ENCODE measurements at places on chromosomes 13 and 19. TPM values are rescaled to one million over a fixed set of nuclear protein-coding genes. Genes with fewer than 3 reads are reported as not detected.

ABHD8 gene
- total RNA-seq, result 20.7 TPM

ZNF507 gene
- total RNA-seq, result 9.4 TPM

MRPS12 gene
- 98.9 TPM for total RNA-seq

DNAJC15 gene
- total RNA-seq, result 3.4 TPM

- DNase-seq, result peak; percentile 60
Observed at GRCh38 chr19:18292810-18293641, 11.6 kb upstream of the JUND start.

GRCh38 chr13:26995159-26995558 lies 176.5 kb downstream of the USP12 start:
- DNase-seq, result no peak

GRCh38 chr13:50203256-50203941 lies 188.2 kb downstream of the KCNRG start:
- DNase-seq, result no peak

DNA sequence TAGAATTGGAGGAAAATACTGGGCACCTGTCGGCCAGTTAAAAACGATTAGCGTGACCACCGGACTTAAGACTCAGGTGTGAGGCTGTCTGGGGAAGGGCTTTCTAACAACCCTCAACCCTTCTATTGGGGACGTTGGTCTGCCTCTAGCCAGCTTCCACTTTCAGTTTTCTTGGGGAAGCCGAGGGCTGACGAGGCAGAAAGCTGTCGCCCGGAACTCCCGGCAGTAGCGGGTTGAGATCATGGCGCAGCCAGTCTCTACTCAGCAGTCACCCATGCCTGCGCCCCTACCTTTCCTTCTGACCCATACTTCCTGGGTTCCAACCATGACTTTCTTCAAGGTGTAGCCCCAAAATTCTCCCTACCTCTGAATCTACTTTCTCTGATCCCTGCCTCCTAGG lies 1424.1 kb downstream of the SLITRK1 start:
- no peak for DNase-seq

DNA sequence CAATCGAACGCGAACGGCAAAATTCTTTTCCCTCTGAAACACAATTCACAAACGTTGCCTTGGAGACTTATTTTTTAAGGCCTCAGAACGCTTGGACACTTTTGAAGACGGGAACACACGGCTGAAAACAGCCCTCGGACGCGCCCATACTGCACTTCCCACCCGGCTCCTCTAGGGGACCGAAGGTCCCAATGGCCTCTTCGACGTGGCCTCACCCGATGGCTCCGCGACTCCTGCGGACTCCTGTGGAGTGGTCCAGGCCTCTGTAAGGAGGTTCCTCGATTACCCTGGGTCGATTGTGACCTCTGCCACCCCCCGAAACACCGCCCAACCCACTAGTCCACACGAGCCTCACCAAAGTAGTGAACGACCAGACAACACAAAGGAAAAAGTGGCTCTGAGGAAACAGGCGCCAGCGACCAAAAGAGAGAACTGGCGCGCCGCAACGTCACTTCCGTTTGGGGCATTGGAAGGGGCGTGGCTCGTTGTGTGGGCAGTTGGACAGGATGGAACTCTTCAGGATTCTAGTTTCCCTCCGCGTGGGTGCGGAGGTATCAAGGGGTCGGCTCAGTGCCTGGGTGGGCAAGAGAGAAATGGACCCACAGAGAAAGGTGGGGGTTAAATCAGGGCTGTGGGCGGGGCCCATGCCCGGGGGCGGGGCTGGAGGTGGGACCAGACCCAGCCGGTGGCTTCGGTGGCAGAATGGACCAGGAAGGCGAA lies at the start of gene ZNF560:
Gene ZNF560 (minus strand): TSS at position 434 of the 720 bp plus-strand sequence. CDS start 23,303 bp downstream, outside the sequence.
- DNase-seq, result no peak

GRCh38 chr19:9836021-9836420 lies 903 bp downstream of the PIN1 start:
- DNase-seq, result peak; percentile 27

GRCh38 chr13:76656500-76656899 lies 229.7 kb downstream of the KCTD12 start:
- DNase-seq, result no peak

DNA sequence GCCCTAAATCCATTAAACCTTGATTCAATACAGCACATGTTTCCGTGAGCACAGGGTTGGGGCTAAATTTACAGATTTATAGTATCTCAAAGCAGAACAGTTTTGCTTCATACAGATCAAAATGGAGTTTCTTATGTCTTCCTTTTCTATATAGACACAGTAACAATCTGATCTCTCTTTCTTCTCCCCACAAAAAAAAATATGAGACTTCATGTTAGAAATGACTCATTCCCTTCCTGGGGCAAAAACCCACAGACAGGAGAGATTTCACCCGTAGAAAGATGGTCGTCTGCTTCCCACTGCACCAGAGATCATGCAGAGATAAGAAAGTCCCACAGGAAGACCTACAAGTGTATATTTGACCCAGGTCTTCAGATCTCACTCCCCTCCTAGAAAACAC lies 7.7 kb upstream of the ZNF611 start:
- DNase-seq, result no peak

DNA sequence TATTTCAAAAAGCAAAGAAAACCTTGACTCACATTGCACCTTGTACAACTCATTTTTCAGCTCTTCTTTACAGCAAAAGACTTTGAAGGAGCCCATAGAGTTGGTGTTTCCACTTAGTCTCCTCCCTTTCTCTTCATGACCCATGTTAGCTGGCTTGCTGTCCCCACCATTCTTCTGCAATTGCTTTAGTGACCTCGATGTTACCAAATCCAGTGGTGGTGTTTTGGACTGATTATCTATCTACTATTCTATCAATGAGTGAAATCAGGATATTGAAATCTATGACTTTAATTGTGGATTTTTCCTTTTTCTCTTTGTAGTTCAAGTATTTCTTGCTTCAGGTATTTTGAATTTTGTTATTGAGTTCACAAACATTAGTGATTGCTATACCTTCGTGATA lies 197.3 kb downstream of the GPC5 start:
- no peak for DNase-seq
